ENCODE measurements at places on chromosomes 1 and 21. TPM values are rescaled to one million over a fixed set of nuclear protein-coding genes. Genes with fewer than 3 reads are reported as not detected.

CAP1 gene
- 330 TPM for polyA plus RNA-seq

ADAM30 gene
- not detected for polyA plus RNA-seq

GJB3 gene
- polyA plus RNA-seq = not detected

ZRANB2 gene
- polyA plus RNA-seq = 45.2 TPM

DNA sequence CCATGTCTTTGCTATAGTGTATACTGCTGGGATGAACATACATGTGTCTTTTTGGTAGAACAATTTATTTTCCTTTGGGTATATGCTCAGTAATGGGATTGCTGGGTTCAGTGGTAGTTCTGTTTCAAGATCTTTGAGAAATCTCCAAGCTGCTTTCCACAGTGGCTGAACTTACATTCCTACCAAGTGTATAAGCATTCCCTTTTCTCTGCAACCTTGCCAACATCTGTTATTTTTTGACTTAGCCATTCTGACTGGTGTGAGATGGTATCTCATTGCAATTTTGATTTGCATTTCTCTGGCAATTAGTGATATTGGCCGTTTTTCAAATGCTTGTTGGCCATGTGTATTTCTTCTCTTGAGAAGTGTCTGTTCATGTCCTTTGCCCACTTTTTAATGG, 37.5 kb upstream of the ANGPTL1 start:
- DNase-seq = no peak
- no peaks in the 10 kb centered on the region for H3K4me1 ChIP-seq
- H3K4me3 ChIP-seq = no peak overlapping the region
- no peak overlapping the region for H3K27ac ChIP-seq
- H3K27me3 ChIP-seq = no peaks in the 10 kb centered on the region

DNA sequence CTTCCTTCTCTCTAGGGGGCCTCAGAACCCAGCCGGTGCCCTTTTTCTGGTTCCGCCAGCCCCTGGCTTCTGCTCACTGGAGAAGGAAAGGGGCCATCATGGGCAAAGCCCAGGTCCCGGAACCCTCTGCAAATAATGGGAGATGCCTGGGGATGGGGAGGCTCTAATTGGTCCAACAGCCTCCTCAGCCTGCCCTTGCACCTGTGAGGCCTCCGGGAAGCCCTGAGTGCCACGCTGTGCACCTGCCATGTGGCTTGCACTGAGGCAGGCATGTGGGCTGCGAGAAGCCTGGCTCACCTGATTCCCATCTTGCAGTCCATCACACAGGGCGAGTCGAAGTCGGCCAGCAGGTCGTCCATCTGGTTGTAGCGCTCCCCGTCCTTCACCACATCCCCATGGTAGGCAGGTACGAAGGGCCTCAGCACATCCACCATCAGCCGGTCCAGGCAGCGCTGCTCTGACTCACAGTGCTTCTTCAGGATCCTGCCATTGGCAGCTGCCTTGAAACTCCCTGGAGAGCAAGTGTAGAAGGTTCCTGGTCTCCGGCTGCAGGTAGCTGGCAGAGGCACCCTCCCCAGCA, 92.1 kb downstream of the ITPKB start:
- no peak for DNase-seq
- H3K4me1 ChIP-seq = no peaks in the 10 kb centered on the region
- H3K4me3 ChIP-seq = no peak overlapping the region
- H3K27me3 ChIP-seq = no peaks in the 10 kb centered on the region
- no peak overlapping the region for H3K27ac ChIP-seq

DNA sequence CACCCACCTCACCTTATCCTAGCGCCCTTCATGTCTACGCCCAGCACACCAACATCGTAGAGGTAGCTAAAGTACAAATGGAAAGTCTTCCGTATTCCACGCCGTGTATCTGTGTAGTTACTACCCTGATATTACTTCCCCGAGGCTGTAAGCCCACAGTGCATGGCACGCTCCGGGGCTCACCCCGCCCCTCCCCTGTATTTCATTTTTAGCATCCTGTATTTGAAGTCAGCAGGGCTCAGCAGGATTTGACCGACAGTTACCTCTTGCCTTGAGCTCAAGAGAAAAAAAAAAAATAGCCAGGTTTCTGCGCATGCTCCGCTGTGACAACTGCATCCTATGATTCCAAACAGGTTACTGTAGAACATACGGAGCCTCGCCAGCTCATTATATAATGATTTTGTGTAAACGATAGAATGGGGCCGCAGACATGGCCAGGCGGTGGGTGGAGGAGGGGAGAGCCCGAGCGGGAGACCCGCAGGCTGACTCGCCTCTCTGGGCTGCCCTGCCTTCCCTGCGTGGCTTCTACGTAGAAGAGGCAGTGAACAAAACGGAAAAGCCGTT, 1.3 kb downstream of the ABCG1 start:
- H3K27ac ChIP-seq = no peak overlapping the region
- H3K4me3 ChIP-seq = peak overlapping the region; percentile 58
- peak; percentile 79 for DNase-seq
- H3K4me1 ChIP-seq = peaks cover 34% of the 10 kb centered on the region

DNA sequence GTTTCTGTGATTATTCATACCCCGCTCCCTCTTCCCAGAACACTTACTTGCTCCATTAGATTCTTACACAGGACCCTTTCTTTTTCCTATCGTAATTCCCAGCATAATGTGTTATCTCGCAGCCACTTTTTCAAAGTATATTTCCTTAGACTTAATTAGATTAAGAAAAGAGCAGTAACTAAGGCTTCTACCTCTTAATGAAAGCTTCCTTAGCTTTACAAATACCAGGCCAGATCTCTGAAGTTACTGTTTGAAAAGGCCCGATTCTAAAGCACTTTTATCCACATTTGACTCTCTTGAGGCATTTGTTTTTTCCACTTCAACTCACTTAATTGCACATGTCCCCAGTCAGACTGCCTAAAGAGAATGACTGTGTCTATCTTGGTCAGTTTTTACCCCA, 1264.3 kb upstream of the ADGRL2 start:
- H3K27ac ChIP-seq = no peak overlapping the region
- peaks cover 12% of the 10 kb centered on the region for H3K4me1 ChIP-seq
- no peak for DNase-seq
- H3K36me3 ChIP-seq = no peaks in the 10 kb centered on the region
- H3K27me3 ChIP-seq = no peaks in the 10 kb centered on the region

- H3K4me3 ChIP-seq = no peak overlapping the region
- H3K36me3 ChIP-seq = peaks cover 30% of the 10 kb centered on the region
- H3K27me3 ChIP-seq = no peaks in the 10 kb centered on the region
- DNase-seq = no peak
- peaks cover 9% of the 10 kb centered on the region for H3K4me1 ChIP-seq
- no peak overlapping the region for H3K27ac ChIP-seq
These were observed 4.8 kb downstream of the ZNF672 start for GRCh38 chr1:248842781-248843331.

DNA sequence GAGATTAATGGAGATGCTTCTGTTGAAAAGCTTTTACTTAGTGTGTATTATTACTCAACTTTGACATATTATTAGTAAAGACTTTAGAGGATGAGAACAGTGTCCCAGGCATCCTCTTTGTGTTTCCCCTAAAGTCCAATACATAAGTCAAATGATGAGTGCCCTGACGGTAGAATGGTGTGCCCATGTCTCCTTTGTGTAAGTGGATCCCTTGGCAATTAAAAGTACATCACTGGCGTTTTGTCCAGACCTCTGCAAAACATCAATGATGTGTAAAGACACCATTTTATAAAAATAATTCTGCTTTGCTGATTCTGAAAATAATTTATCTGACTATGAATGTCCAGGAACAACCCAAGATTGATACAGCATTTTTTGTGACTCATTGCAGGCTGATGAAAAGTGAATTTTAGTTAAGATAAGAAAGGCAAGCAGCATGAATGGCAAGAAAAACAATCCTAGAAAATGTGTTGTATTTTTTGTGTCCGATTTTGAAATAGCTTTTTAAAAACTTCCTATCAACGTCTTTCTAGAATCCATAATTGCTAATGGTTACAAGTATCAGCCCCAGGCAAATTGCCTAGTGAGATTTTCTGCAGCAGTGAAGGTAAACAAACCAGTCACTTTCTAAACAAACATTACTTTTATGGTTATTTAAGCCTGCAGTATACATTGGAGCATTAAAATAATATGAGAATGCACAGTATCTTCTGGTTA, 251.5 kb downstream of the PTPRC start:
- no peak overlapping the region for H3K4me3 ChIP-seq
- no peaks in the 10 kb centered on the region for H3K27me3 ChIP-seq
- peak overlapping the region; percentile 15 for H3K27ac ChIP-seq
- no peaks in the 10 kb centered on the region for H3K36me3 ChIP-seq
